D721Med (cell line): ENCODE measurements at places on chromosomes 7 and 10.

GRCh38 chr10:84522612-84523462, 194.4 kb downstream of the CCSER2 start:
- no peak for DNase-seq

- no peak for DNase-seq
These were observed 272.4 kb downstream of the CREB5 start for GRCh38 chr7:28684650-28685241.

DNA sequence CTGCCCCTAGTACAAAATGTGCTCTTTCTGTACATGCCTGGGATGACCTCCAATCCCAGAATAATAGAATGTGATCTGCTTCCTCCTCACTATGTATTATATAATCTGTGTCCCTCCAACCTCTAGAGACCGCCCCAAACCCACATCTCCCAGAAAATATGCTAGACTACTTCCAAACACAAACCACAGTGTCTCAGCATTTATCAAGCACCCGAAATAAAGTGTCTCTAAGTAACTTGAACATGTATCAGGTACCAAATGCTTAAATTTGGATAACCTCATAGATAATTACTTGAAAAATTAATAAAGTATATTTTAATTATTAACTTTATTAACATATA, 16.1 kb downstream of the LYZL1 start:
- DNase-seq, result no peak

- DNase-seq, result no peak
These were observed 439.7 kb upstream of the IGFBP3 start for GRCh38 chr7:46360811-46361210.

DNA sequence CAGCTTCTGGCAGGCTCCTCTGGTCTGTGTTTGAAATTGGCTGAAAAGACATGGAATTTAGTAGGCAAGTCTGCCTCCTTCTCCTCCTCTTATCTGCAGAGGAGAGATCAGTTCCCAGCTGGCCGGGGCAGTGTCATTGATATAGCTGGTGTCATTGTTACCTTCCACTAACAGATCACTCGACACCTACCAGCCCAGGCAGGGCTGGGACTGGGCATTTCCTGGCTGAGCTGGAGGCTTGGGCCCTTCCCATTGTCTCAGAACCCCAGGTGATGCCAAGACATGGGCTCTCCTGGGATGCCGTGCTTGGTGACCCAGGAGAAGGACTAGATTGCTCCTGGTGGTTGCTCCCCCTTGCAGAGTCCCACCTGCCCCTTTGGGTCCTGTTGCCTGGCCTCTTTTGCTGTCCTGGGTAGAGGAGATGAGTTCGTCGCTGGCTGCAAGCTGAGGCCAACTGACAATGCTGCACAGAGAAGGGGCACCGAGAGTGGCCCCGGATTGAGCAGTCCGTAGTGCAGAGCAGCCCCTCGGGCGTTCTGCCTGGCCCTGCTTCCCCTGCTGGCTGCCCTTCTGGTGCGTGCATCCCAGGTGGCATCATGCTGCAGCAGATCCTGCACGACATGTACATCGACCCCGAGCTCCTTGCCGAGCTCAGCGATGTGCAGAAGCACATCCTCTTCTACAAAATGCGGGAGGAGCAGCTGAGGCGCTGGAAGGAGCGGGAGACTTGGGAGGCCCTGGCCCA, at the start of gene SH2D4B:
Gene SH2D4B (plus strand): TSS at position 167 of the 745 bp plus-strand sequence. CDS start 430 bp downstream, at position 597.
- no peak for DNase-seq

- DNase-seq, result no peak
These were observed 138.9 kb downstream of the JAZF1 start for GRCh38 chr7:28041508-28042314.

GRCh38 chr7:24920451-24921361, 59.3 kb downstream of the OSBPL3 start:
- DNase-seq, result no peak

- DNase-seq, result no peak
These were observed 182.5 kb upstream of the COL1A2 start for GRCh38 chr7:94212160-94212559.

DNA sequence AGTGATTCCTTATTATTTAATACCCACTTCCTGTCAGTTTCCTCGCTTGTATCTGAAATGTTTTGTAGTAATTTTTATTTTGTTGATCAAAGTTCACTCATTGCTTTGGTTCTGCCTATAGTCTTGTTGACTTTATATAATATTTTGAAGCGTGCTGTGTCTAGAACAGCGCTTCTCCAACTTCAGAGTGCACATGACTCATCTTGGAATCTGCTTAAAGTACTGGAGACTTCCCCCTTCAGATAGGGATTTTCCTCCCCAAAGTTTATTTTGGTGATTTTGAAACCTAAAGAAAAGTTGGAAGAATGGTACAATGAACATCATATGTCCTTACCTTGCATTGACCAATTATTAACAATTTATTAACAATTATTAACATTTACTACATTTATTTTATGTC, 5.8 kb downstream of the COMTD1 start:
- DNase-seq, result no peak

GRCh38 chr10:130761788-130762301, 549.7 kb downstream of the TCERG1L start:
- no peak for DNase-seq

GRCh38 chr10:34291466-34292193, 523.5 kb downstream of the PARD3 start:
- no peak for DNase-seq

- DNase-seq, result no peak
These were observed 18.0 kb downstream of the CALU start for GRCh38 chr7:128757203-128757602.

DNA sequence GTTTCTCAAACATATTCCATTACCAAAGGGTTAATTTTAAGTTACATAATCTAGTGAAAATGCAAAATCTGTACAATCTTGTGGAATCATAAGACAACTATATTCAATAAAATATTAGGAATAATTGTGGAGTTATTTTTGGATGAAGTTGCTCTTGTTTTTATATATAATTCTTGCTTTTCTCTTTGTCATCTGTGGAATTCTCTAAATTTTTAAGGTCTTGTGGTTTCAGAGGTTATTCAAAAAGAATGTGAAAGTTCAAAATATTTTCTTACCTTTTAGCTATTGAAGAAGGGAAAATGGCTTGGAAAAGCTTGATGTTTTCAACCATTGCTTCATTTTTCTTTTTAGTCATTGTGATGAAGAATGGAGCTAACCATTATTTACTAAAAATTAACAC, 552.1 kb downstream of the TFEC start:
- DNase-seq, result no peak

- DNase-seq, result no peak
These were observed 108.0 kb downstream of the WDFY4 start for GRCh38 chr10:48792687-48793096.

DNA sequence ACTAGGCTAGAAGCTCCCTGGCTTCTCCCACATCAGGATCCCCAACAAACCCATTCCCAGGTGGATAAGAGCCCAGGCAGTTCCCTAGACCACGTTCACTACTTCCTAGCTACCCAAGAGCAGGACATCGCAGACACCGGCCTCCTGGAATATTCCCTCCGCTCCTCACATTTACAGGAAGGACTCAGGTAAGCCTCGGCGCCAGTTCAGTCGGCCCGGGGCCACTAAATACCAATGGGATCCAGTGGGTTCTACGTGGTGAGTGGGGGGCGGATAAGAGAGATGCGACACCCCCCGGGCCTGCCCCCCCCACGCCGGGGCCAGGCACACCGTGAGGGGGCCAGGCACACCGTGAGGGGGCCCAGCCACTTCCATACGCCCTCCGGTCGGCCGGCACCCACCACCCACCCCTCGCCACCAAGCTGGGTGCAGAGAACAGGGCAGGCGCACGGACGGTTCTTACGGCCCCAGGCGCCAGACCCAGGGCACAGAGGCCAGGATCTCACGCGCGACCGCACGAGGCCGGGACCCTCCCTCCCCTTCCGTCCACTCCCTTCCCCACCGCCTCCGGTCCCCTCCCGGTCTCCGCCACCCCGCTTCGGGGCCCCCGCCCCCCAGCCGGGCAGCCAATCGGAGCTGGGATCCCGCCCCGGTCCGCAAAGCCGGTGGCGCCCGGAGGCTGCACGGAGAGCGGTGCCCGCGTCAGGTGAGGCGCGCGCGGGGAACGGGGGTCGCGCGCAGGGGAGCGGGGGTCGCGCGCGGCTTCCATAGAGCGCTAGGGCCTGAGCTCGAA, at the start of gene BLVRA:
Gene BLVRA (plus strand): TSS at position 652 of the 793 bp plus-strand sequence. CDS start 12,479 bp downstream, outside the sequence.
- DNase-seq, result peak; percentile 95

GRCh38 chr10:29694121-29694520, 59.4 kb upstream of the SVIL start:
- DNase-seq, result no peak

DNA sequence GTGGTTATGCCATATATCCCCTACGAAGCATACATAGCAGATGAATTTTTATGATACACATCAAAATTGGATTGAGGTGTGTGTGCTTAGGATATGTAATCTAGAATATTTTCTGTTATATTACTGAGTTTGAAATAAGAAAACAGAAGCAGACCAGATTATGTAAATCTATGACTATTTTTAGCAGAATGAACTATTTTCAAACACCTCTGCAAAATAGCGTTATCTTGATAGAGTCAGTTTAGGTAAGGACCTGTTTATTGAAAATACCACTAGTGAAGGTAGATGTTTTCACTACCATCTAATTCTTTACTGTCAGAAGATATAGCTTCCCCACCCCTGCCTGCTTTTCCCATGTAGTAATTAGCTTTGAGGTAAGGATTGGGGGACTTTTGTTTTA, 9.1 kb downstream of the LANCL2 start:
- DNase-seq, result no peak

GRCh38 chr10:29415876-29416275, 127.0 kb downstream of the LYZL1 start:
- no peak for DNase-seq

GRCh38 chr10:21507150-21507549, 18.3 kb downstream of the SKIDA1 start:
- no peak for DNase-seq

DNA sequence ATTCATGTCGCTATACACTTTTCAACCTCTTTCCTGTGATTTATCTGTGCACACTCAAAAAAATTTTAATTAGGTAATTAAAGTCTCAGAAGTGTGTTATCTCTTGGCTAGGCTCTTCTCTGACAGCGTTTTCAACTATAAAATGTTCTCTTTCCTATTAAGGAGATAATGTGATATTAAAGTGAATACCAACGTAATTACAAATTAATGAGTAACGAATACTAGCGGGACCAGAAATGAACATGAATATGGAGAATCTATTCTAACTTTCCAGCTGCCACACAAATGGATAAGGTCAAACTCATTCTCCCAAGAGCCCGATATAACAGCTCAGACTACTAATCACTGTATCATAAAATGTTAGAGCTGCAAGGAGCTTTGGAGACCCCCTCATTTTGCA, 12.0 kb downstream of the COL1A2 start:
- no peak for DNase-seq

DNA sequence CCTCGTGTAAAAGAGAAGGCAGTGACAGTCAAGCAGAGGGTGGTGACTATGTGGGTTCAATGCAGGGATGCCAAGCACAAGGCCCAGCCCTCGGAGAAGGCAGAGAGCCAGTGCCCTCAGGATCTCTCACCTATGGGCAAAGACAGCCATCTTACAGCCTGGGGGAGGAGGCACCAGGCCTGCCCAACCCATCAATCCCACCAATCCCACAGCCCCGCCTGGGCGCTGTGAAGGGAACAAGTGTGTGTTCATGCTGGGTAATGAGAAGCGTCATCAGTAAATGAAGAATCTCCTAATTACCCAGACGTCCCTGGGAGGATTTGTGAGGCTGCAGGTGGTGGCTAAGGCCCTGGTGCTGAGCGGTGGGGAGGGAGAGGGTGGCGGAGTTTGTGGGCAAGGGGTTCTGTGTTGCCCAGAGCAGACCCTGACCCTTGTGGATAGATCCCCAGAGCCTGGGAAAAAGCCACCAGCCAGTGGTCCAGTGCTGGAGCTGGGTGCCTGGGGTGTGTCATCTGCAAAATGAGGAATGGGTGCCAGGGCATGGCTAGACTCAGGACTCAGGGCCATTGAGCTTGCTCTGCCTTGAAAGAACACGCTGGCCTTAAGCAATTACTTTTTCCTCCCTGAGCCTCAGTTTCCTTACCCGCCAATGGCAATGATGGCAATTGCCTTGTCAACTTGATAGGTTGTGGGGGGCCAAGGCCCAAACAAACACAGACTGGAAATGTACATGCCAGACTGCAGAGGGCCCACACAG, 128.1 kb upstream of the UNC5B start:
- peak; percentile 24 for DNase-seq

GRCh38 chr7:71488308-71488707, 356.4 kb downstream of the GALNT17 start:
- DNase-seq, result no peak

- DNase-seq, result no peak
These were observed 18.0 kb downstream of the UPP1 start for GRCh38 chr7:48106906-48107659.

- no peak for DNase-seq
These were observed 9.7 kb downstream of the MDFIC start for GRCh38 chr7:114931656-114932011.

- no peak for DNase-seq
These were observed 157.6 kb upstream of the PCBD1 start for GRCh38 chr10:71045936-71046335.

GRCh38 chr7:3588341-3588740, 287.3 kb downstream of the SDK1 start:
- DNase-seq, result no peak

- no peak for DNase-seq
These were observed 98.1 kb downstream of the PARD3 start for GRCh38 chr10:34716958-34717357.

GRCh38 chr7:96710544-96710943, 898 bp upstream of the SEM1 start:
- no peak for DNase-seq

DNA sequence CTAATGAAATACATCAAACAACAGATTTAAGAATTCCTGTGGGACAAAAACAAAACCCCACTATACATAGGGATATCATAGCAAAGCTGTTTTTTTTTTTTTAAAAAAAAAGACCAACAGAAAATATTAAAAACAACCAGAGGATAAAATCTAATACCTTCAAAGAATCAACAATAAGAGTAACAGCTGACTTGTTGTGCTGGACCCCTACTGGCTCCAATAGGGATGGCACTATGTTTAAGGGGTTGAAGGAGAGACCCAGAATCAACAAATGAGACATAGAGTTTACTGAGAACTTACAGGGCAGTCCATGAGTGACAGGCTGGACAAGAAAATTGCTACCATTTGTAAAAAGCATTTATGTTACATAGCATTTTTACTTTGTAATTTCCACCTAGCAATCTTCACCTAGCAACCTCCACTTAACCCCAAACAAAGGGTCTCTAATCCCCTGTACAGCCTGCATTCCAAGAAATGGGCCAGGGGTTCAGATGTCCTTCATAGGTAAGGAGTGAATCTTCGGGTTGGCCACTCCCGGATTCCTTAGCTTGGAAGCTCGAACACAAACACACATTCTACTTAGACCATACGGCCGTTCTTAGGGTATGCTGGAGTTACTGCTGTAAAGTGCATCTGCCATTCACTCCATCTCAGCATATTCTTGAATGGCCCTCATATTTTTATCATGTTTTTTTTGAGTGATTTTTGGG, 25.8 kb downstream of the ASZ1 start:
- DNase-seq, result no peak

GRCh38 chr7:43870316-43870715, 999 bp upstream of the MRPS24 start:
- no peak for DNase-seq
